RKO (cell line): ENCODE measurements at places on chromosomes 5 and 9.

DNA sequence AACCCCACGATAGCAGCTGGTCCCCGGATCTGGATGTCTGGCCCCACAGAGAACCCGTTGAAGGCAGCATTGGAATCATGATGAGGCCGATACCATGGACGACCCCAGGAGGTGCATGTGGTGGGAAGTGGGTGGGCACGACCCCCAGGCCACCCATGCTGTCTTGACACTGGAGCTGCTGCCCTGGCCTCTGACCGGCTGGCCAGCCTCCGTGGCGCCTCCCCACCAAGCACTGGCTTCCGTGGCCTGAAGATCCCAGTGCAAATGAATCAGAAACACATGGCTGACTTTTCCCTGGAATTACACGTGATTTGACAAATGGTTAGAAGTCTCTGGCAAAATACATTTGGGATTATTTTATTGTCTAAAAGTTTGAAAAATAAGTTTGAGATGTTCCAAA lies 259.0 kb upstream of the IRX1 start:
- DNase-seq: no peak

- DNase-seq: peak; percentile 68
Measured at GRCh38 chr5:116989995-116990394, 415.4 kb upstream of the SEMA6A start.

DNA sequence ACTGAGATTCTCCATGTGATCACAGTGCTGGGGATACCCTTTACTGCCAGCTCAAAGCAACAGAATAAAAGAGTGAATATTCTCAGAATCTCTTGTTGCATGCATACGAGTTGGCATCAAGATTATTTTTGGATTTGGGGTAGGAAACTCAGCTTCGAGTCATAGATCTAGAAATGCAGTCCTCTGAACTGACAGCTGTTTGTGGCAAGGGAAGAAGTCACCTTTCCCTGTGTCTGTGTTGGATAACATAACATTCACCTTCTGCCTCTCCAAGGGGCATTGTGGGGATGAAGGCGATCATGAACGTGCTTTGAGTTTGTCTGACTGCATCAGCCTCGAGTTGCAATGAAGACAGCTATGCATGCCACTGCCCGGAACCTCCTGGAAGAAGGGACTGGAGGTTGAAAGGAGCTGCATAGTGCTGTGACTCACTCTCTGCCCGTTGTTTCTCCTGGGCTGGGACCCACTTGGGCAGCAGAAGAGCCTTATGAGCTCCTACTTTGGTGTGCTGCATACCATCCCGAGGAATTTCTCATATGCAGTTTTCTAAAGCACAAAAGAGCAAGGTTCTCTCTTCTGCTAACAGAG lies 231.7 kb downstream of the ARHGAP26 start:
- no peak for DNase-seq

DNA sequence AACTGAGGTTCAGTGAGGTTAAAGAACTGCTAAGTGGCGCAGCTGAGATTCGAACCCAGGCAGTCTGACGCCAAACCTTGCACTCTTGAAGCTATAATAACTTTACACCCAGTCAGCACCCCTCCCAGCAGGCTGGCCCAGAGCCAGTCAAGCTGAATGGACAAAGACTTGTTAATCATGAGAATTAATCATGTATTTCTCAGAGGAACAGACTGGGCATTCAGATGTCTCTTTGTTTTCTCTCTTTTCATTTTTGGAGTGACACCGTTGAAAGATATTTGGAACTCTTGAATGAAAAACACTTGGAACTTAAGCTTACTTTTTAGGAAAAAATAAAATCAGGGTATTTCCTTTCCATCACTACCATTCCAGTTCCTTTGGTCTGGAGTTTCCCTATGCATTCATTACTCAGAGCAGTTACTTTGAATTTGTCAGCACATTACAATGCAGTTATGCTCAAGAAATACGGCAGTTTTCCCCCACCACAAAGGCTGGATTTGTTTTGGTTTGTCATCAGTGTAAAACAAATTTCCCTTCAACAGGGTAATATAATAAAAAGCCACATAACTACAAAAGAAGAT lies 22.6 kb upstream of the MAMDC2 start:
- DNase-seq: peak; percentile 28

DNA sequence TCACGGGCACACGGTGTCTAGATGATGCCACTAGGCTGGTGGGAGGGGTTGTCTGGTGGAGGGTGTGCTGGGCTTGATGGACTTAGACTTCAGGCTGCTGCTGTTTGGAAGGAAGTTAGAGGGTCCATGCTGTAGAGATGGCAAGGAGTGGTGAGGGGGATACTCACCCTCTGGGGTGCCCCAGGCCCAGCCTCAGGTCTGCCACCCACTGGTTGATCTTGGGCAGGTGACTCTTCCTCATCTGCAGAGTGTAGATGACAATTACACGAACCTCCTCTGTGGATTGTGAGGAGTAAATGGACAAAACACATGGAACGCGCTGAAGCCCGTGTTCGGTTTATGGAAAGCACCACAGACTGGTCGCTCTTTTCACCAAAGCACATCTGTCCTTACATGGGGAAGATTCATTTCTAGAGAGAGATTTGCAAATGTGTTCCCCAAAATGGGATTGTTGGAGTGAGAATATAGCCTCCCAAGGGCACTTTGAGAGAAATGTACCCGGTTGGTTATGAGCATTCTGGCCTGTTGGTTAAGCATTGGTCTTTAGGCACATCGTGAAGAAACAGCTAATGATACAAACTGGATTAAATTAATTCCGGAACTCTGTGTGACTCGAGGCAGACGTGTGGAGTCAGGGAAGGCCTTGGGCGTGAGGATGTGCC lies 58.2 kb downstream of the ZNF618 start:
- no peak for DNase-seq

GRCh38 chr9:114394523-114395333 lies 6.9 kb upstream of the AKNA start:
- DNase-seq: no peak

- no peak for DNase-seq
Measured at GRCh38 chr9:89666950-89667349, 62.1 kb downstream of the GADD45G start.
